ENCODE measurements at places on chromosomes 16 and 17.

DNA sequence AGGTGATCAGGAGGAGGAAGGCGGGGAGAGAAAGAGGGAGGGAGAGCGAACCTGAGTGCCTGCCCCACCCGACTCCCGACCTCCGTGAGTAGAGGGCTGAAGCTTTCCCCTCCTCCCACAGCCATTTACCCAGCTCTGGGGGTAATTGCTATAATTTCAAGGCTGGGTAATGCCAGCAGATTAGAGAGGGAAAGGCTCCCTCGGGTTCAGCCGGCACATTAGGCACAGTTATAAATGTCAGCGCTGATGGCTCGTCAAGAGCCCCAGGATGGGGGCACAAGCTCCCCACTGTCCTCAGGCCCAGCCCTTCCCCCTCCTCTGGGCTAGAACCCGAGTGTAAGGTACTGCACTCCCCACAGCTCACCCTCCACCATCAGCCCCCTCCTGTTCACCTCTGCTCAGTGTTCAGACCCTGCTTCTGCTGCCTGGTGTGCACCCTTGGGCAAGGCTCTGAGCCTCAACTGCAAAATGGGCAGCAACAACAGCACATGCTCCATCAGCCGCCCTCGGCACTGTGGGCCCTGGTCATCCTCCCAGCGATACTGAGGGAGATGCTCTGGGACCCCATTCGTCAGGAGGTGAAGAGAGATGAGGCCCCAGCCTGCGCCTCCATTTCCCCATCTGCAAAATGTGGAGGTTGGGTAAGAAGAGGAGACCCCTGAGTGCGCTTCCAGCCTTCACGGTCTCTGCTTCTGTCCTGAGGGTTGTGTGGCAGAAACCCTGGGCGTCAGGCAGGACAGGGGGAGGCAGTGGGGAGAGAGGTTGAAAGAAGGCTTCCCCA, 77.2 kb downstream of the NT5M start:
- no peak for DNase-seq

- DNase-seq: no peak
Observed at GRCh38 chr17:79956853-79957252, 78.8 kb downstream of the TBC1D16 start.

DNA sequence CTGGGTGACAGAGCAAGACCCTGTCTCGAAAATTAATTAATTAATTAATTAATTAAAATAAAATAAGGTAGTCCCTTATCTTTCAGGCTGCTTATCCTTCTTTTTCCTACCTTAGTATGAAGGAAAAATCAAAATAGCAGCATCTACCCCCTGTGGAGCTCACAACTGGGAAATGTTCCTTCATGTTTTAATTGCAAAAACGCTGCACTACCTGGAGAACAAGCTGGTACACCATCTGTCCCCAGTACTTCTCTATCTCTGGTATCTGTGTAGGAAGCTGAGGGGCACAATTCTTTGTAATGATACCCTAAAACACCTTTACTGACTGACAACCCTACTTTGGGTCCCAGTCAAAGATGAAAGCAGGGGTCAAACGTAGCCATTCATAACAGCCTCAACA, 55.1 kb upstream of the MNT start:
- DNase-seq: no peak

DNA sequence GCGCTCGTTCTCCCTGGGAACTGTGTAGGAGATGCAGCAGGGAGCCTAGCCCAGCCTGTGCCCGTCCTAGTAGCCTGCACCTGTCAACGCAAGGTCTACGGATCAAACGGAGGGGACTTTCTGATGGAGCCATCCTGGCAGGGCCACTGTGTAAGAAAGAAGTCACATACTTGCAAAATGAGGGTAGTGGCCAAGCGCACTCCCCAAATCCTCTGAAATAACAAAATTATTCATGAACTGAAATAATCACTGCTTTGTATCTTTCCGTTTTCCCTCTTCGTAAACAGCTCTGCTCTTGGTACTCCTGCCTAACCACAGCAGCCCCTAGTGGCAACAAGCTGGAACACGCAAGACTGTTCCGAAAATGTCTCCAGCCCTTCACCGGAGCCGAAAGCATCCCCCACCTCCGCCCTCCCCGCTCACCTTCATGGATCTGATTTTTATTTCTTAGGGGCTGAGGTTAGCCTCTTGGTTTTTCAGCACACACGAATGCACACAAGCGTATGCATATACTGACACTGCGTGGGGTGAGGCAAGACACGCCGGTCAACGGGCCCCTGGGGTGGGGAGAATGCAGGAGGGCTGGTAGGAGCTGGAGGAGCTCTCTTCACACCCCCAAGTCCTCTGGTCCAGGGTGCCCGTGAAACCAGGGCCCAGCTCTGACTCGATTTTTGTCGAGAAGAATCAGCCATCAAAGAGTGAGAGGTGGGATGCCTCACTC, 100.8 kb downstream of the ABCC12 start:
- no peak for DNase-seq

DNA sequence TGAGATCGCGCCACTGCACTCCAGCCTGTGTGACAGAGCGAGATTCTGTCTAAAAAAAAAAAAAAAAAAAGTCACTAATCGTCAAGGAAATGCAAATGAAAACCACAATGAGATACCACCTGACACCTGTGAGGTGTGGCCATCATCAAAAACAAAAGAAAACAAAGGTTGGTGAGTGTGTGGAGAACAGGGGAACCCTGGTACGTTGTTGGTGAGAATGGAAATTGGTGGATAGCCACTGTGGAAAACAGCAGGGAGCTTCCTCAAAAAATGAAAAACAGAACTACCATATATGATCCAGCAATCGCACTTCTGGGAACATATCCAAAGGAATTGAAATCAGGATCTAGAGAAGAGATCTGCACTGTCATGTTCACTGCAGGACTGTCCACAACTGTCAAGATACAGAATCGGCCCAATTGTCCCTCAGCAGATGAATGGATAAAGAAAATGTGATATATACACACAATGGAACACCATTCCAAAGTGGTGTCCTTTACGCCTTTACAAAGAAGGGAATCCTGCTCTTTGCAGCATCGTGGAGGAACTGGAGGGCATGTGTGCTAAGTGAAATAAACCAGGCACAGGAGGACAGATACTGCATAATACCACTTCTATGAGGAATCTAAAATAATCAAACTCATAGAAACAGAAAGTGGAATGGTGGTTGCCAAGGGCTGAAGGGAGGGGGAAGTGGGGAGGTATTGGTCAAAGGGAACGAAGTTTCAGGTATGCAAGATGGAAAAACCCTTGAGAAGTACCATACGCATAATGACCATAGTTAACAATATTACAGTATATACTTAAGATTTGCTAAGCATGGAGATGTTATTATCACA, 63.5 kb upstream of the PLCG2 start:
- DNase-seq: no peak

DNA sequence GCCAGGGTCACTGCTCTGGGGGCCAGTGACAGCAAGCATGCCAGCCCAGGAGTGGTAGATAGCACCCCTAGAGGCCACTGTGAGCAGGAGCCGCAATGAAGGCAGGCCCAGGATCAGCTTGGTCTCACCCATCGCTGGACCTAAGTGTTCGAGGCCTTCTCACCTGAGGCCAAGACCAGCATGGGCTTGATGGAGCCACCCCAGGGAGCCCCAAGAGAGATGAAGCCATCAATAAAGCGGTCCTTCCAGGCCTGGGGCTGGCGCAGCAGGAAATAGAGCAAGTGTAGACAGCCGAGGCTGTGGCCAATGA, 1.8 kb downstream of the LCAT start:
- no peak for DNase-seq

All from NCI-H2107 (cell line).